Caki2 (cell line): ENCODE measurements at places on chromosomes 2 and 18. TPM values are rescaled to one million over a fixed set of nuclear protein-coding genes. Genes with fewer than 3 reads are reported as not detected.

GRCh38 chr2:223688094-223688835 is 86.1 kb upstream of the SCG2 start:
- DNase-seq, result no peak

- DNase-seq, result no peak
Observed at GRCh38 chr2:222828572-222828971, 32.3 kb upstream of the ACSL3 start.

GRCh38 chr18:70182548-70182947 is 22.9 kb downstream of the RTTN start:
- no peak for DNase-seq

DNA sequence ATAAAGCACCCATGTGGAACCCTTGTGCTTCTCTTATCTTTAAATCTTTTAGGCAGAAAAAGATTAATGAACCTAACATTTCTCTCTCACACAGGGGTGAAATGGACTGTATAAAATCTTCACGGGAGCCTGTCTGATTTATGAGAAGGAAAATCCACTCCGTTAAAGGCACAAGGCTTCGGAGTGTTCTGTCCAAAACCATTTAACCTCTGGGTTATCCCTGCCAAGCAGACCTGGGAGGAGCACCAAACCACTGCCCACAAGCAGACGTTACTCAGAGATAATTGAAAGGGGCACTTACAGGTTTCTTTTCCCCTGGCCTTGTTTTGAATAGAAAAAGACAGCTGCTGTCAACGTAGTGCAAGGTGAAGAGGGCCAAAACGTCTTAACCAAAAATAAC is 184.4 kb upstream of the DOK6 start:
- DNase-seq, result peak; percentile 27

DNA sequence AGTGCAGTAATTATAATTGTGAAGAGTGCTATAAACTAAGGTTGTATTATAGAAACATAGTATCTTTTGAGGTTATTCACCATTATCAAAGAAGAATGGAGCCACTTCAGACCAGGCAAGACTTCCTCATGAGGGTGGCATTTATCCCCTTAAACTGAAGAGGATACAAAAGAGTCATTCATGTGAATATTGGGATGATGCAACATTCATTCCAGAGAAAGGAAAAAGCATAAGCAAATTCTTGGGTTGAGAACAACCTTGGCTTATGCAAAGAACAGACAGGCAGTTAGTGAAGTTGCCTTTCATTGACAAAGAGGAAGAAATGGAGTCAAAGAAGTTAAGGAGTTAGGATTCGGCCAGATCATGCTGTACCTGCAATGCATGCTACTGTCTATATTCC is 682.5 kb downstream of the MBD2 start:
- no peak for DNase-seq

The ANKRD30B gene
- not detected in 2 replicates for total RNA-seq

The GKN2 gene
- not detected in 2 replicates for total RNA-seq

The FBXO48 gene
- 0.44 and 0.52 TPM in 2 replicates for total RNA-seq

The CDH2 gene
- 82.4 and 83.5 TPM in 2 replicates for total RNA-seq

The YWHAQ gene
- total RNA-seq, result 496 and 587 TPM in 2 replicates

The REG3G gene
- not detected in 2 replicates for total RNA-seq
